ENCODE measurements at places on chromosomes 1 and 21.

DNA sequence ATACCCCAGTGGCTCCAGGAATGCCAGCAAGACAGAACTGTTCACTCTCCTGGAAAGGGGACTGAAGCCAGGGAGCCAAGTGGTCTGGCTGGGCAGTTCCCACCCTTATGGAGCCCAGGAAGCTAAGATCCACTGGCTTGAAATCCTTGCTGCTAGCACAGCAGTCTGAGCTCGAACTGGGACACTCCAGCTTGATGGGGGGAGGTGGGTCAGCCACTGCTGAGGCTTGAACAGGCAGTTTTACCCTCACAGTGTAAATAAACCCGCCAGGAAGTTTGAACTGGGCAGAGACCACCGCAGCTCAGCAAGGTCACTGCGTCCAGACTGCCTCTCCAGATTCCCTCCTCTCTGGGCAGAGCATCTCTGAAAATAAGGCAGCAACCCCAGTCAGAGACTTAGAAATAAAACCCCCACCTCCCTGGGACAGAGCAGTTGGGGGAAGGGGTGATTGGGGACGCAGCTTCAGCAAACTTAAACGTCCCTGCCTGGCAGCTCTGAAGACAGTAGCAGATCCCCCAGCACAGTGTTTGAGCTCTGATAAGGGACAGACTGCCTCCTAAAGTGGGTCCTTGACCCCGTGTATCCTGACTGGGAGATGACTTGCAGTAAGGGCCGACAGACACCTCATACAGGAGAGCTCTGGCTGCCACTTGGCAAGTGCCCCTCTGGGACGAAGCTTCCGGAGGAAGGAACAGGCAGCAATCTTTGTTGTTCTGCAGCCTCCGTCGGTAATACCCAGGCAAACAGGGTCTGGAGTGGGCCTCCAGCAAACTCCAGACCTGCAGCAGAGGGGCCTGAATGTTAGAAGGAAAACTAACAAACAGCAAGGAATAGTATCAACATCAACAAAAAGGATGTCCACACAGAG lies 568.4 kb downstream of the PLA2G4A start:
- DNase-seq, result no peak

- DNase-seq, result no peak
Measured at GRCh38 chr1:243270097-243270864, 14.4 kb downstream of the SDCCAG8 start.

DNA sequence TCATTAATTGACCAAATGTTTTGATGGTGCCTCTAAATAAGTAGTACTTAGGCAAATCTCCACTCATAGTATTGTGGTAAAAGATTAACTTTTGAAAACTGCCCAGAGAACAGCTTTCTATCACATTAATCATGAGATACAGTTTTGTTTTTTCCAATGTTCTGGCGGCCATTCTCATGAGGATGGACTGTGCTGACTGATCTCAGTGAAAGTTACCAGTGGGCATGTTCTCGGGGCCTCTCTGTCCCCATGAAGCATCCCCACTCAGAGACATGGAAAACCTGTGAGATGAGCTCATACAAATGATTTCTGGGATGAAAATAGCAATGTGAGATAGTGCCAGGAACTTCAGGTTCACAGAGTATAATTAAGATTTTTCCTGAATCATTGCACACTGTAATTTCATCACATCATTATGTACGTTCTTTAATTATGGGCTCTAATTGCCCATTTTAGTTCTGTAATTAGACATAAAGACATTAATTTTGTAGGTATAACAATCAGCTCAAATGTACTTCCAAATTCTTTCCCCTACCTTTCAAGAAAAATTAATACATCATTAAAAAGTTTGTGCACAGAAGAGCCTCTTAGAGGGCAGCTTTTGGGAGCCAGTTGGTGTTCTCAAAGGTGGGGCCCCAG lies 40.5 kb downstream of the DDR2 start:
- DNase-seq, result no peak

DNA sequence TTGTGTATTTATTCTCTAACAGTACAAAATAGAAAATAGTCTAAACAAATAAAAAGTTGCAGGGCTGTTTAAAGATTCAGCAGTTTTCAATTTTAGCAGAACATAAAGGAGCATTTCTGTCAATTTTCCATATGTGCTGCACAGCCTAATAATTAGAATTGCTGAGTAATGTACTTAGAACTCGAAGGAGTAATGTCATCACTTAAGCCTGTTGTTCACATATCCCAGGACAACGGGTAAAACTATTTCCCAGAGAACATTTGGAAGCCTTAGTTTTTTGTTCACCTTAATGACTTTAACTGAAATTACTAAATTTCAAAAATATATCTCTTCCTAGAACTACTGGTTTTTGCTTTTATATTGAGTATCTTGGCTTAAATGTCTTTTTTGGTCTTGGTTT lies 81.6 kb downstream of the ZP4 start:
- DNase-seq, result no peak

DNA sequence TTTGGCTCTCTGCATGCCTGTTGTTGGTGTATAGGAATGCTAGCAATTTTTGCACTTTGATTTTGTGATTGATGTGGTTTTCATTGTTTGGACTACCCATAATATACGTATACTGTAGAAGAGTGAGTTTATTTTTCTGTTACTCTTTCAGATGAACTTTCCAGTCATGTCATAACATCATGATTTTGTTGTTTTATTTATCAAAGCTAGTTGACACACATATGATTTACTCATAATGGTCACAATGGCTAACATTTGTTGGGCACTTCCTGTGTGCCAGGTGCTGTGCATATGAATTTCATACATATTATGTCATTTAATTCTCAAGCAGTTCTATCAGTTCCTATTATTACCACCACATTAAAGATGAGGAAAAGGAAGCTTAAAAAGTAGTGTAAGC lies 98.1 kb upstream of the GUCA2B start:
- no peak for DNase-seq

DNA sequence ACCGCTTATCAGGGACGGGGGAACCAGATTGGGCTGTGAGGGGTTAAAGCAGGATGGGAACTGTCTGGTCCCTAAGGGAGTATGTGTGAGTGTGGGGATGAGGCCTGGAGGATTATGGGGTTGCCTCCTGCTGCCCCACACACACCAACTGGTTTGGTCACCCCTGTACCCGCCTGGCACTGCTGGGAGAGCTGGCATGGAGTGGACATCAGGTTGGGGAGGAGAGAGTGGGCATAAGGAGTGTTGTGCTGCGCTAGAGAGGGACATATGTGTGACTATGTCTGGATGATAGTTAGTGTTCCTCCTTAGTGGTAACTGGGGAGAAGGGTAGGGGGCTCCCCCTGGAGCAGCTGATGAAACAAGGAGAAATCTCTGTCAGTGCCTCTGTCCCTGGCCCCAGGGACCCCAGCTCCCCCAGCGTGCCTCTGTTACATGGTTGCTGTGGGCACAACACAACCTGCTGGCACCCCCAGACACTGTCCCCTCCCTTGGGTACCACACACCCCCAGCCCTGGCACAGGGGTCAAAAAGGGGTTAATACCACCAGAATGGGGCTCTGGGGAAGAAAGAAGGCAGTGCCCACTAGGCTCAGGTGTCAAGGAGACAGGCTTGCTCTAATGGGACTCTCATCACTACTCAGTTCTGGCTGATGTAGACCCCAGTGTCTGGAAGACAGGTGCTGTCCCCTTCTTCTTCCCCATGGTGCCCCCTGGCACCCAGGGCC lies 1.9 kb downstream of the ZBTB7B start:
- DNase-seq, result no peak

DNA sequence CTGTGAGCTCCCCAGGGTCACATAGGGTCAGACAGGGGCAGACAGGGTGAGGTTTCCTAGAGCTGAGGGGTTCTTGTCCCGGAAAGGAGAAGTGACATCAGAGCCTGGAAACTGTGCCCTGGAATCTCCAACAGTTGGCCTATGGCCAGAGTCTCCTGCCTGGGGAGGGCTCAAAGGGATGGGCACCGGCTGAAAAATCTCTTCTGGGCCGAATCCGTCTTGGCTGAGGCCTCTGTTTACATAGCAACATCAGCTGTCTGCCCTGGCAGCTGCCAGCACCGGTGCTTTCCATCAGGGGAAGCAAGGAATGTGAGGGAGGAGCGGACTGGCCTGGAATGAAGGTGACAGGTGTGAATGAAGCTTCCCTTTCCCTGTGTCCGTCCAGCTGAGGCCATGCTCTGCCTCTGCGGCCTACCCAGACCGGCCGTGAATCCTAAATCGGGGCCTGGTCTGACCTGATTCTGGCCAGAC lies 30.7 kb downstream of the VASH2 start:
- no peak for DNase-seq

GRCh38 chr1:28966617-28967016 lies 52.2 kb downstream of the EPB41 start:
- DNase-seq, result no peak

GRCh38 chr1:185419718-185420117 lies 102.7 kb upstream of the IVNS1ABP start:
- no peak for DNase-seq

DNA sequence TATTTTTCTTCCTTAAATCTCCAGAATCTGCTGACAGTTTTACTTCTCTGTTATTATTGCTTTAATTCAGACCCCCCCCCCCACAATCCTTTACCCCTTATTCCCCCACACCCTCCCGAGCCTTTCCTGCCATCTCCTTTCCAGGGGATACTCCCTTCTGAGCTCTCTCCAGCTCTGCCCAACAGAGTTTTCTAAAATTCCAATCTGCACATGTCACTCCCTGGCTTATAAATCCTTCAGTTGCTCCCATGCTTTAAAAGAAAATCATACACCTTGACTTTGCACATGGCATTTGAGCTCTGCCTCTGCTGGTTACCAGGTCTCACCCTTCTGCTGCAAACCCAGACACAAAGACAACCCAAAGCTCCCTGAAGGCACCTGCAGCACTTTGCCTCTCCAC lies 11.7 kb upstream of the EPS8L3 start:
- DNase-seq, result no peak

GRCh38 chr1:14824314-14824915 lies 225.9 kb downstream of the KAZN start:
- DNase-seq, result no peak

DNA sequence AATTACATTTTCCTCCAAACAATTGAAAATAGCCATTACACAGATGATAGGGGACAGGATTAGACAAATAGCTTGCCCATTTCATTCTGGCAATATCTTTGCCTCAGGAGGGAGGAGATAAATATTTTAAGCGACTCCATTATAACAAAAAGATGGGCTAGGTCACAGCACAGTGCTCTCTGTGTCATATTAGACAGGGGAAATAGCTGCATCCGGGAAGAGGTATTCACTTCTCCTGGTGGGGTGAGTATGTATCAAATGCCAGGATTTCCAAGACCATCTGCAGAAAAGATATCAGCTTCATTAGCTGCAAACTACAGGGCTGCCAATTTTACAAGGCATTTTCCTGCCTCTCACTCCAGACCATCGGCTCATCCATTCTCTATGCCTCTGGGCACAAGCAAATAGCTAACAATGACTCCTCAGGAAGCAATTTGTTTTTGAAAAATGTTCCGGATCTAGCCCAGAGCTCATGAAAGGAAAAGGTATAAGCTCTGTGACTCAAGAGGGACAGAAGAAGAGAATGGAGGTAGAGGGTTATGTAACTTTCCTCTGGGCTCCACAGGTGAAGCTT lies 41.9 kb upstream of the ANGPTL7 start:
- DNase-seq, result no peak

GRCh38 chr21:21247424-21247823 lies 249.2 kb downstream of the NCAM2 start:
- DNase-seq, result no peak

DNA sequence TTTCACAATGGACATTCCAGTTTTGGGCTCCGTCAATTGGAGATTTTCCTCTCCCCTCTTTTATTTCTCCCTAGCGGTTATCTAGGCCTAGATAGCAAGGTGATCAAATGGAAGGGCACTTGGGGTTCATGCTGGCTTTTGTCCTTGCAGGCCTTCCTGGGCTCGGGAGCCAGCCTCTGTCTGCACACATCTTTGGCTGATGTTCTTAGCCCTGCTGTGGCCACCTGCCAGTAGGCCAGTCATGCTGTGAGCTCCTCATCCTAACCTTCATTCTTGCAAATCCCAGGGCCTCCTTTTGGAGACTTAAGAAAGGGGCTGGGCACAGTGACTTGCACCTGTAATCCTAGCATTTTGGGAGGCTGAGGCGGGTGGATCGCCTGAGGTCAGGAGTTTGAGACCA lies 13.5 kb downstream of the TIE1 start:
- no peak for DNase-seq

DNA sequence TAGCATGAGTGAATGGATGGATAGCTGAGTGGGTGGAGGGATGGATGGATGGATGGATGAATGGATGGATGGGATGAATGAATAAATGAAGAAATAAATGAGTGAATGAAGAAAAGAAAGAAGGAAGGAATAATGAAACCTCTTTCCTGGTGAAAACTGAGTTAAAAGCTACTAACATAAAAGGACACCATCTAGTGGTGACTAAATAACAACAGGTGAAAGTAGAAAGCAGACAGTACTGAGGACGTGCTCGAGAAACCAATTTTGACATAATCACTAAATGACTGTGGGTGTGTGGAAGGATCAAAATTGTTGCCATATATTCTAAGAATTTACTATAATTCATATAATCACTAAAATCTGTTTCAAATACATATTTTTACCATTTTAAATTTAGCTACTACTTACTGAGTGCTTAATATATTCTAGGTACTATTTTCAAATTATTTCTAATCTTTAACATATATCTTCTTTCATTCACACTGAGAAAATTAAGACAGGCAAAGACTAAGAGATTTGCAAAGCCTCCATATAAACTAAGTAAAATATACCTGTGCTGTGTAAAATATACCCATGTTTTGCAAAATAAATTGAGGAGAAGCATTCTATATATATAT lies 522.9 kb downstream of the LRRIQ3 start:
- DNase-seq, result peak; percentile 1
